ENCODE measurements at places on chromosomes 12 and 14.

- DNase-seq, result no peak
Measured at GRCh38 chr14:73717266-73717665, 3.1 kb upstream of the PNMA1 start.

- no peak for DNase-seq
Measured at GRCh38 chr14:80781972-80782367, 159.6 kb downstream of the CEP128 start.

GRCh38 chr12:52984136-52984535 lies 22.1 kb upstream of the EIF4B start:
- DNase-seq, result no peak

DNA sequence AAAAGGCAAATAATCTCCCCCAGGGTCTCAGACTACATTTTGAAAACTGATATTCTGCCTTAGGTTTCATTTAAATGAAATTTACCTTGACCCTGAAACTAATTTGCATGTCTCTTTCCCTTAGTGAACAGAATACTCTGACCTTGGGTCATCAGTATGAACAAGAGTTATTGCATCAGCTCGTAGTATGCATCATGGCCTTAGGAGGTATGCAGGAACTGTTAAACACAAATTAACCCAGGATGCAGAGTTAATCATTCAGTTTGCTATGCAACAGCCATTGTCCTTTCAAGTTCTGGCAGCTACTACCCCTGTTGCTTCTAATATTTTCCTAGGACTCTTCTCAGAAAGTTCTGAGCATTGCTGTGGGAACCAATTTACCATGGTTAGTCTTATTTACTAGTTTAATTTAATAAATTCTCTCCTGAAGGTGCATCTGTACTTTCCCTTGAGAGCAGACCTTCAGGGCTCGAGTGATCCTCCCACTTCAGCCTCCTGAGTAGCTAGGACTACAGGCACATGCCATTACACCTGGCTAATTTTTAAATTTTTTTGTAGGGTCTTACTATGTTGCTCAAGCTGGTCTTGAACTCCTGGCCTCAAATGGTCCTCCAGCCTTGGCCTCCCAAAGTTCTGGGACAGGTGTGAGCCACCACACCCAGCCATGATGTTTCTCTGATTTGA lies 126.7 kb downstream of the TTC6 start:
- no peak for DNase-seq

DNA sequence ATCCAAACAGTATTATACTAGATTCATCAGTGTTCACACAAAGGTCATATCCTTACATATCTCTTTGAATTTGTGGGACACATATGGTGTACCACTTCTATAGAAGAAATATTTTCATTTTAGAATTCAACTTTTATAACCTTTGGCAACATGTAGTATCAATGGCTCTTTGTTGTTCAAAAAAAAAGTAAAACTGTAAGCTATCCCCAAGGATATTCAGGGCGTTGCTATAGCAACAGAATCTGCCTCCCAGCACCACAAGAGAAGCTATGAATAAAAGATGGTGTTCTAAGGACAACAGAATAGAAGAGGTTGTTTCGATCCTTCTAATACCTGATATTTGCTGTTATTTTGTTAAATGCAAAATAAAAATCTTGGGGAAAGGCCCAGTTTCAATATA lies 139.3 kb downstream of the BRMS1L start:
- no peak for DNase-seq

DNA sequence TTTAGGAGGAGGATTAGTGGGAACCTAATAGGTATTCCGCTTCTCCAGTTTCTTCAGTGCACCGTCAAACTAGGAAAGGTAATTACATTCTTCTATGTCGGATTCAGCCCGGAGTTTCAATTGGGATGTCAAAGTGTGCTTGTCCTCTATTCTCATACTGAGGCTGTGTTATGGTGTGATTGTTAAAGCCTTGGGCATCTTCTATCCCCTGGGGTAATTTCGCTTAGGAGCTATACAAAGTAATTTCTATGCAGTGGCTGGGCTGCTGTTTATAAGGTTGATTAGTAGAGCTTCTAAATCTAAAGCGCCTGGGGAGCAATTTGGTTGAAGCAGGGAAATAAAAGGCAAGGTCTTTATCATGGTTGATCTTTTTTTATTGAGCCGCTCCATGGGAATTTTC lies 399.6 kb downstream of the ZFP36L1 start:
- no peak for DNase-seq

- no peak for DNase-seq
Measured at GRCh38 chr12:29944269-29945000, 160.7 kb upstream of the TMTC1 start.

DNA sequence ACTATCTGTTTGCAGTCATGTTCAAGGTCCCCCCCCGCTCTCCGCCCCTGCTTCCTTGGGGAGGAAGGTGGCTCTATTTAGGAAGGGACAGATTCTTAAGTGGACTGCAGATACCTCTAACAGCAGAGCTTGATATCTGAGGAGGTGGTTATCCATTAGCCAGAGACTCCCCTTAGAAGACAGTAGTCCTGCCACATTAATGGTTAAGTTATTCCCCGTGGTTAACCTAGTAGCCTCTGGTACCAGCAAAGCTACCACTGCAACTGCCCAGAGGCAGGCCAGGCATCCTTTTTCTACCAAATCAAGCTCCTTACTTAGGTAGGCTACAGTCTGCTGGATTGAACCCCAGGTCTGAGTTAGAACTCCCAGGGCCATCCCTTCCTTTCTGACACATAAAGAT lies 162.1 kb upstream of the AVPR1A start:
- no peak for DNase-seq

- DNase-seq, result no peak
Measured at GRCh38 chr14:32509632-32510187, 180.6 kb downstream of the AKAP6 start.

DNA sequence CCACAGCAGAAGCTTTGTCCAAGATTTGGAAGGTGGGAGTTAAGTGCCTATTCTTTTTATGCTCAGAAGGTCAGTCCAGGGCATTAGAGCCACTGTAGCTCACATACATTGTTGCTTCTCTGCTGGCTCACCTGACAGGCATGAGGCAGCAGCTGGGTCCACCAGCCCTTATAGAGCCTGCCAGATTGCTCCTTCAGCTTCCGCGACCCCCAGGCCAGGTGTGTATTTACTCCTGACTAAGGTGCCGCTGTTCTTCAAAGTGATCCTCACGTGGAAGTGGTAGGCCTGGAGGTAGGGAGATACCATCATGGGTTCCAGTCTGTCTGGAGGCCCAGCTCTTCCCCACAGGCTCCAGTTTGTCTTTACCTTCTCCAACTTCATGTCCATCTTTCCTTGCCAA lies 17.5 kb upstream of the CPM start:
- no peak for DNase-seq

DNA sequence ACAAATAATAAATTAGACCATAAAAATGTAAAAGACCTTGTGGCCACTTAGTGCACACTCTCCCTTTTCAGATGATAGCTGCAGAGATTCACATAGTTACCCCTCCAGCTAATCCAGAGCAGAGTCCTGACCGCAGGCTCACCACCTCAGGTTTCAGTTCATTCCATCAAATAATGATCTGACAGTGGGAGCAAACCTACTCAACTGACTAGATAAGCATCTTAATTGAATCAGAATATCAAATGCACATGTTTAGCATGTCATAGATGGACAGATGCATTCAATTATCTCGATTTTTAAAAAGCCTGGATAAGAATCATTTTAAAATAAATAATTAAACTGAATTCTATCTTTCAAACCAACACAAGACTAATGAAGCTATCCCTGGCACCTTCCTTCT lies 242.3 kb upstream of the PDZRN4 start:
- DNase-seq, result no peak

Measured in stimulated activated CD8-positive, alpha-beta memory T cell treated with anti-CD3 and anti-CD28 coated beads, Interleukin-7, amount 100 ng/mL, for 48 hours (primary cell).